ENCODE measurements at places on chromosomes 7 and 10.

GRCh38 chr7:4715410-4715776 lies 33.3 kb downstream of the FOXK1 start:
- DNase-seq = no peak

- no peak for DNase-seq
These were observed 249.0 kb upstream of the PLXNA4 start for GRCh38 chr7:132825222-132825621.

- DNase-seq = peak; percentile 50
These were observed 253.4 kb downstream of the GALNT17 start for GRCh38 chr7:71385330-71385729.

GRCh38 chr10:133258066-133258817 lies 18.4 kb downstream of the ADAM8 start:
- DNase-seq = no peak

DNA sequence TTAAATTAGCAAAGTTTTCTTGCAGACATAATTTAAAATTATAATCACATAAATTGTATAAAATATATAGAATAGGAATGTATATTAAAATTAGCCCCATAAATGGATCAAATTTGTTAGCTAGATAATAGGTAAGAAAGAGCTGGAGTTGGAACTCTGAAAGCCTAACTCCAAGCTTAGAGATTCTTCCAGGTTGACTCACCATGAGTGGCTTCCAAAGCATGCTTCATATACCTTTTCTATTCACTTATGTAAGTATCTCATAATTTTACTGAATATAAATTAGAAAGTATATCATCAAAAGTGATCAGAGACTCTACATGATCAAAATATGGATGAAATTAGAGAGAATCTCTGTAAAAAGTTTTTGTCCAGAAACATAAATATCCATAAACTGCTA lies 320.7 kb upstream of the MAGI2 start:
- no peak for DNase-seq

- DNase-seq = no peak
These were observed 124.4 kb upstream of the RNF32 start for GRCh38 chr7:156515911-156516790.

- DNase-seq = peak; percentile 75
These were observed 255.1 kb upstream of the MKLN1 start for GRCh38 chr7:131072505-131073091.

GRCh38 chr7:138865843-138866242 lies 67.8 kb upstream of the ATP6V0A4 start:
- peak; percentile 42 for DNase-seq

DNA sequence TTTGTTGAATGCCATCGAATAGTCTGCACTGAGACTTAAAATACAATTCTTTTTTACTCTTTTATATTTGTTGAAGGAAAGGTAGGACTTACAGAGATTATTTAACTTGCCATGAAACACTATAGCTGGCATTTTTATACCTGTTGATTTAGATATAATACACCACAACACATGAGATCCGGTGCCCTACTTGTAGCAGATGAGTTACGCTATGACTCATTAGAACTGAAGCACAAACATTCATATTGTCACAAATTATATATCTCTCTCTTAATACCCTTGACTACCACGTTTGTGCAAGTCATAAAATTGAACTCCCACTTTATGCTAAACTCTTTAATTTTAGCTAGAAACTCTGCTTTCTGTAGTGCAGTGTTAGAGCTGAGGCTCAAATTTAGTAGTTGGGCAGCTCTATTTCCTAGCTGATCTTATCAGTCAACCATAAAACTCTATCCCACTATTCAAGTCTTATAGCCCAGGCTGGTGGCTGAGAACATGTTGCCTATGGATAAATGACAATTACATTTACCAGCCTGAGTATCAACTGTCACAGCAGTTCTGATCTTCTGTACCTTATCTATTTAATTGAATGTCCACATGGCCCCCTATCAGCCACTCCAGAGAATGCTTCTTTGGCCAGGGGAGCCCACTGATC lies 137.4 kb upstream of the SEMA3D start:
- DNase-seq = no peak

- no peak for DNase-seq
These were observed 66.4 kb upstream of the SCIN start for GRCh38 chr7:12504149-12504548.

- no peak for DNase-seq
These were observed 12.2 kb upstream of the LAT2 start for GRCh38 chr7:74197449-74198124.

- DNase-seq = no peak
These were observed 846 bp downstream of the MRLN start for GRCh38 chr10:59752278-59752940.

GRCh38 chr7:152173372-152174070 lies 148.0 kb downstream of the GALNT11 start:
- no peak for DNase-seq

DNA sequence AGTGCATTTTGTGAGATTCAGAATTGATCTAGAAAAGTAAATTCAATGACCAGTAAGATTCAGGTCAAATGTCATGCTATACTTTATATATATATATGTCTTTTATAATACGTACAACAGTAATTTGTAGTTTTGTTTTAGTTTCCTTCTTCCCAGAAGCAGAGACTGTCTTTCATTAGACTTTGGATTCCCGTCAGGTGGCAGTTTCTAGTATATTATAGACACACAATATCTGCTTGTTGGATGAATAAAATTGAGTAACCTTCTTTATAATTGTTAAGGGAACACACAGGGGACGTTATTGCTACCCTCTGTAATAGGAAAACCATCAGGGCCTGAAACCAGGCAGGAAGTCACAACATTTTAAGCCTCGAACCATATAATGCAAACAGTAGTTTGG lies 5.3 kb upstream of the LAMB1 start:
- no peak for DNase-seq

DNA sequence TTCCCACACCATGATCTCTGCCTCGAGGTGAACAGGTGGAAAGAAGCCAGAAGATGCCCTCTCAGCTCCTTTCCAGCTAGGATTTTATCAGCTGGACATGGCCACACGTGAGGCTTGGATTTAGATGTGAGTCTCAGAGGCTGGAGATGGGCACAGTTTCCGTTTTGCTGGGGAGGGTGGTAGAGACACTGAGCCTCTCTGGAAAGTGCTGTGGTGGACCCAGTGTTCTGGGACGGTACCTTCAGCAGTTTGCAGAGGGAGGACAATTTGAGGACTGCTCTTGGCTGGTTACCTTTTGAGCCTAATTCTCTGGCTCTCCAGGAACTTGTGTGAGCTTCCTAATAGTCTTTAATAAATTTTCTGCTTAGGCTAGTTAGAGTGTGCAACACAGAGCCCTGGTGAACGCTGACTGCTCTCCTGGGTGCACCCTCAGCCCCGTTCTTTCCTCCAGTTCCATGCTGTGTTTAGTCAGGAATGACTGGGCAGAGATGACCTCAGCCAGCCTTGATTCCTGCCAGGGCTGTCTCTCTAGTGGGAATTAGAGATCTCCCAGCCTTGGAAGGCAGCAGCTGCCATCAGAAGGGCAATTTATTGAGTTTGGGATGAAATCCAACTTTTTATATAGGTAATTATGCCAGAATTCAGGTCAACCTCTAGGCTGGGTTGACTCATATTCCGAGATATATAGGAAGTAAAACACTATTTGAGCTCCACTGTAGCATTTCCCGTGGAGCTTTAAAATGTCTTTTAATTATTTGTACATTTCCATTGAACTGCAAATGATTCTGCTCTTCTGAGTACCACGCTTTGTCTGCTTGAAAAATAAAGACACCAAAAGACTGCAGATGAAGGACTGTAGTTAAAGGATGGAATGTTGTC lies 103.9 kb downstream of the GATA3 start:
- DNase-seq = no peak

DNA sequence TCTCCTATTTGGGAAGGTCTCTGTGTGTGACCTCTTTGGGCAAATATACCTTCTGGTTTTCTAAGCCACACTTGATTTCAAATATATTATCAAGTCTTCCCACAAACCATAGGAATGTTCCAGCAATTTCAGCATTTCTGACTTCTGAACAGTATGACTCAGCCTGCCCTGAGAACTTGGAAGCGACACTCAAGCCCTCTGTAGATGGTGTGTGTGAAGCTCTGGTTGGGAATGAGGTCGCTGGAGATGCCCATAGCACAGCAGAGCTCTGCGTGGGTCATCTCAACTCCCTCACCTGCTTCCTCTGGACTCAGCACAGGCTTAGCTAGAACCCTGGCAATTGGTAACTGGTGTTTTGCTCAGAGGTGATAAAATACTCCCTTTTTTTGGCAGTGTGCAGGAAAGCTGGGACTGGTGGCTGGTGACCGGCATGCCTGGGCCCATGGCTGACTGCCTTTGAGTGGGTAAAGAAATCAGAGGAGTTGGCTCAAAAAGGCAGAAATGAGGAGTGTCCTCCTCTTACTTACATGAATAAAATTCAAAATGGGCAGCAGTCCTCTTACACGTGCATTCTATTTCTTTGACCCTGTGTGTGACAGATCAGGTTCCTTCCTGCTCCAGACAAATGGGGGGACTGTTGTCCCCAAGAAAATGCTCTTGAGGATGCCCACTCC lies 87.5 kb upstream of the NRP1 start:
- peak; percentile 66 for DNase-seq

- DNase-seq = no peak
These were observed 151.0 kb downstream of the PLPP4 start for GRCh38 chr10:120607710-120608703.

GRCh38 chr10:69438536-69439349 lies 12.5 kb upstream of the TSPAN15 start:
- DNase-seq = peak; percentile 69

- peak; percentile 92 for DNase-seq
These were observed 45.0 kb upstream of the AGBL3 start for GRCh38 chr7:134941185-134941900.

DNA sequence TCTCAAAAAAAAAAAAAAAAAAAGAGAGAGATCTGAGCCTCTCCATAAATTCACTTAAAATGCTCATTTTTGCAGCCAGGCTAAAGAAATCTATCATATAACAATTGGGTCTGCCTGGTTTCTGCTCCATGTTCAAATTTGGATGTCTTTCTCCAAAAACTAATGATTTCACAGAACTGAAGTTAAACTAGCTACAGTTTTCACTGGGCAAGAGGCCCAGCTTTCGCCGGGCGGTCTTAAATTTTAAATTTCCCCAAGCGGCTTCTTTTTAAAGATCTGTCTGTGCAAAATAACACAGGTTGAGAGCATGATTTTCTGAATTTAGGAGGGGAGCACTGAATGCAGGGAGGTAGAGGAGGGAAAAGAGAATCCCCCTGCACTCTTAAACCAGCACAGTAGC lies 603.4 kb downstream of the KCNMA1 start:
- peak; percentile 5 for DNase-seq

GRCh38 chr10:75911426-75911825 lies 480.0 kb downstream of the LRMDA start:
- DNase-seq = no peak

- no peak for DNase-seq
These were observed 44.1 kb upstream of the GTF2IRD1 start for GRCh38 chr7:74409571-74409970.

All from islet precursor cell (in vitro differentiated cells).